ENCODE measurements at places on chromosomes 12 and 14.

DNA sequence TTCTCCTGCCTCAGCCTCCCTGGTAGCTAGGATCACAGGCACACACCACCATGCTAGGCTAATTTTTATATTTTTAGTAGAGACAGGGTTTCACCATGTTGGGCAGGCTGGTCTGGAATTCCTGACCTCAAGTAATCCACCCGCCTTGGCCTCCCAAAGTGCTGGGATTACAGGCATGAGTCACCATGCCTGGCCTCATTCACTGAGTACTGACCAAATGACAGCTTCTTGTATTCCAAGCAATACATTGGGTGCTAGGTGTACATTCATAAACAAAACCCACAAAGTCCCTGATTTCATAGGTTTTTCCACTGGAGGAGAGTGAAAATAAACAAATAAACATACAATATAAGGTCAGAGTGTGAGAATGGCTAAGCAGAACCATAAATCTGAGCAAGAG is 136.3 kb downstream of the HELB start:
- DNase-seq, result no peak
- H3K4me1 ChIP-seq, result no peaks in the 10 kb centered on the region
- no peak overlapping the region for H3K27ac ChIP-seq
- H3K27me3 ChIP-seq, result peaks cover 2% of the 10 kb centered on the region
- H3K36me3 ChIP-seq, result no peaks in the 10 kb centered on the region
- no peak overlapping the region for H3K4me3 ChIP-seq

GRCh38 chr14:61315313-61315712 is 6.1 kb upstream of the PRKCH start:
- no peak for DNase-seq
- H3K4me3 ChIP-seq, result no peak overlapping the region
- no peaks in the 10 kb centered on the region for H3K27me3 ChIP-seq

GRCh38 chr14:76293221-76293620 is 82.7 kb upstream of the ESRRB start:
- H3K4me3 ChIP-seq, result no peak overlapping the region
- no peak for DNase-seq
- no peaks in the 10 kb centered on the region for H3K36me3 ChIP-seq
- H3K27ac ChIP-seq, result no peak overlapping the region

GRCh38 chr14:23729720-23730387 is 93.7 kb downstream of the DHRS2 start:
- DNase-seq, result no peak
- no peak overlapping the region for H3K27ac ChIP-seq
- no peaks in the 10 kb centered on the region for H3K27me3 ChIP-seq
- no peak overlapping the region for H3K4me3 ChIP-seq
- no peaks in the 10 kb centered on the region for H3K4me1 ChIP-seq

DNA sequence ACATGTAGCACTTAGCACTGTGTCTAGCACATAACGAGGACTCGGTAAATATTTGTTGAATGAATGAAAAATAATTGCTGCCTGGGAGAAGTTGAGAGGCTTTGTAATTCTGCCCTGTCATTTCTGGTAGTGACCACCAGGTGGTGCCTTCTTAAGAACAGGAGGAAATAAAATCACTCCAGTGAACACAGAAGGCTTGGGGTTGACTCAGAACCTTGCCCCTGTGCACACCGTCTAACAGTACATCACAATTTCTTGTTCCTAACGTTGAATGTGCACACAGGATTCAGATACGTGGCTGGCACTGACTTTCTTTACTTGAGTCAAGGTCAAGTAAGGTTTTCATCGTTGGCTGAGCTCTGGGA is 91.8 kb downstream of the RGS6 start:
- no peak overlapping the region for H3K4me3 ChIP-seq
- no peak overlapping the region for H3K27ac ChIP-seq
- DNase-seq, result peak; percentile 51
- no peaks in the 10 kb centered on the region for H3K36me3 ChIP-seq
- H3K4me1 ChIP-seq, result no peaks in the 10 kb centered on the region

DNA sequence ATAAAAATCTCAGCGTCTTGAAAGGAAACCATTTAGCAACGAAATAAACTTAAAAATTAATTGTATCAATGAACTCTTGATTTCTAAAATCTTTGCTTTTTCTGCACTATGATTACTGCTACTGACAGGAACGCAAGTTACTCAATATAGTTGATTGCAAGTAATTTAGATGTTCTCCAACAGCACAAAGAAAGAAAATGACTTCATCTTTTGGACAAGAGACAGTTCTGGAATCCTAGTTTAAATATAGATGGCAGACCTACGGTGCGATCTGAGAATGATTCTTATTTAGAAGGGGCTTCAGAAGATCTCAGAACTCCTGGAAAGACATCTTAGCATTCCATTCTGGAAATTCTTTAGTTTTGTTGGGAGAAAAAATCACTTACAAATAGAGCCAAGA is 1.4 kb upstream of the SUDS3 start:
- H3K4me3 ChIP-seq, result no peak overlapping the region
- H3K4me1 ChIP-seq, result peaks cover 43% of the 10 kb centered on the region
- no peak overlapping the region for H3K27ac ChIP-seq
- no peak for DNase-seq

DNA sequence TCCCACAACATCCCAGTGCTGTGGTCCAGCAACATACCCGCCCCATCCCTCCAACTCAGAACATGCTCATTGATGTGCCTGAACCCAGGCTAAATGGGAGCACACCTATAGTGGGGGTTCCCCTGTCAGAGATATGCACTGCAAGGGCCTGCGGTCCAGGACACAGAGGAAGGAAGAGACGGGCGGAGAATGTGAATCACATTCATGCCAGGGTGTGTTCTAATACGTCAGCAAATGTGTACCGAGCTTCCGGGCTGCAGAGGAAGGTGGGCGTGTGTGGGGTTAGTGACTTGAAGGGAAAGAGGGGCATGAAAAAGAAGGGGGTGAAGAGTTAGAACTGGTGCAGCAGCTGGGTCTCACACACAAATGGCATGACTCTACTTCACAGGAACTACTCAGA is 83.7 kb downstream of the DPF3 start:
- H3K36me3 ChIP-seq, result no peaks in the 10 kb centered on the region
- H3K4me3 ChIP-seq, result no peak overlapping the region
- no peaks in the 10 kb centered on the region for H3K27me3 ChIP-seq
- H3K27ac ChIP-seq, result no peak overlapping the region

- H3K36me3 ChIP-seq, result no peaks in the 10 kb centered on the region
- no peak overlapping the region for H3K27ac ChIP-seq
- H3K4me1 ChIP-seq, result peaks cover 23% of the 10 kb centered on the region
- peaks cover 39% of the 10 kb centered on the region for H3K27me3 ChIP-seq
- DNase-seq, result no peak
These were observed 15.7 kb upstream of the FIGNL2 start for GRCh38 chr12:51863933-51864832.

- no peak overlapping the region for H3K4me3 ChIP-seq
- H3K4me1 ChIP-seq, result peaks cover 8% of the 10 kb centered on the region
- no peak overlapping the region for H3K27ac ChIP-seq
- no peaks in the 10 kb centered on the region for H3K27me3 ChIP-seq
- H3K36me3 ChIP-seq, result peaks cover 8% of the 10 kb centered on the region
These were observed 45.2 kb downstream of the GXYLT1 start for GRCh38 chr12:42099433-42099832.

DNA sequence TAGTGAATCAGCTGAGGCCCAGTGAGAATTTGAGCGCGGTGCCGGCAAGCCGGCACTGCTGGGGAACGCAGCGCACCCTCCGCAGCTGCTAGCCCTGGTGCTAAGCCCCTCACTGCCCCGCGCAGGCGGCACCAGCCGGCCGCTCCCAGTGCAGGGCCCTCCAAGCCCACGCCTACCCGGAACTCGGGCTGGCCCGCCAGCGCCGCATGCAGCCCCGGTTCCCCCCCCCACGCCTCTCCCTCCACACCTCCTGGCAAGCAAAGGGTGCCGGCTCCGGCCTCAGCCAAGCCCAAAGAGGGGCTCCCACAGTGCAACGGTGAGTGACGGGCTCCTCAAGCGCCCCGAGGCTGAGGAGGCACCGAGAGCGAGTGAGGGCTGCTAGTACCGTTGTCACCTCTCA is 54.5 kb upstream of the VASH1 start:
- no peaks in the 10 kb centered on the region for H3K27me3 ChIP-seq
- no peak overlapping the region for H3K4me3 ChIP-seq
- H3K4me1 ChIP-seq, result no peaks in the 10 kb centered on the region
- H3K27ac ChIP-seq, result no peak overlapping the region
- no peaks in the 10 kb centered on the region for H3K36me3 ChIP-seq
- DNase-seq, result no peak

DNA sequence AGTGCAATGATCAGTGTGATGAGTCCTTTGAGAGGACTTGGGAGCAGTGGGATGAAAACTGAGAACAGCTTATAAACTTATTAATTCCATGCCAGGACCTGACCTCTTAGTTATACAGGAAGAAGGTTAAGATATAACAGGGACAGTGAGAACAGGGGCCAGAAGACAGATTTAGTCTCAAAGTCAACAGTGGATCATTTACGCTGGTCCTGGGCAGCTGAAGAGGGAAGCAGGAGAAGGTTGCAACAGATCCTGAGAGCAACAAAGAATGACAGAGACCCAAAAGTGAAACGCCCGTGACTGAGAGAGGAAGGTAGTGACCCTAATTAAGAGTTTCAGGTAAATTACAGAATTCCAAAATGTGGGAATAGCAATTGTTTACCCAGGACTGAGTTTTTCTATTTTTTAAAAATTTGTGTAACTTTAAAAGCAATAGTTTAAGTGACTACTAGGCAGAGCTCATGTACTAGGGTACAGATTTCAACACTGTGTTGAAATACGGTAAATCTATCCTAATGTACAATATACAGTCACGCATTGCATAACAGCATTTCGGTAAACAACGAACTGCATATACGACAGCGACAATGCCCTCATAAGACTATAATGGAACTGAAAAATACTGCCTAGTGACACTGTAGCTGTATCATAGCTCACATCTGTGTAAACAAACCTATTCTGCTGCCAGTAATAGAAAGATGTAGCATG is 77.7 kb upstream of the GNPNAT1 start:
- no peaks in the 10 kb centered on the region for H3K27me3 ChIP-seq
- no peak overlapping the region for H3K27ac ChIP-seq
- H3K4me1 ChIP-seq, result no peaks in the 10 kb centered on the region
- no peaks in the 10 kb centered on the region for H3K36me3 ChIP-seq
- DNase-seq, result no peak
- no peak overlapping the region for H3K4me3 ChIP-seq
